ENCODE measurements at places on chromosomes 7 and 10.

DNA sequence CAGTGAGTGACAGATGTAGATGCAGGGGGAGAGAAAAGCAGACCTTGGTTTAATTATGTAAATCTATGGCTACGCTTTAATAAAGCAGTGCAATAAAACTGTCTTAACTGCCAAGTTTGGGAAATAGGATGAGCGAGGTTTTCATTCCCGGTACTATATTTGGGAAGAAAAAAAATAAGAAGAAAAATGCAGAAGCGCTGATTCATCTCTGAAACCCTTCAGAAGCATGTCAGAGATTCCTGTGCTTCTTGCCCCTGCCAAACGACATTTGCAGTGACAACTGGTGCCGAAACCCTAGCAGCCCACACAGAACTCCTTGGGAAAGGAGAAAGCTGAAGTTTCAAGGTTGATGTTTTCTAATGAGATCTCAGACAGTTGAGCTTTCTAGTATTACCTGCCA lies 380.7 kb downstream of the REEP3 start:
- DNase-seq, result no peak

DNA sequence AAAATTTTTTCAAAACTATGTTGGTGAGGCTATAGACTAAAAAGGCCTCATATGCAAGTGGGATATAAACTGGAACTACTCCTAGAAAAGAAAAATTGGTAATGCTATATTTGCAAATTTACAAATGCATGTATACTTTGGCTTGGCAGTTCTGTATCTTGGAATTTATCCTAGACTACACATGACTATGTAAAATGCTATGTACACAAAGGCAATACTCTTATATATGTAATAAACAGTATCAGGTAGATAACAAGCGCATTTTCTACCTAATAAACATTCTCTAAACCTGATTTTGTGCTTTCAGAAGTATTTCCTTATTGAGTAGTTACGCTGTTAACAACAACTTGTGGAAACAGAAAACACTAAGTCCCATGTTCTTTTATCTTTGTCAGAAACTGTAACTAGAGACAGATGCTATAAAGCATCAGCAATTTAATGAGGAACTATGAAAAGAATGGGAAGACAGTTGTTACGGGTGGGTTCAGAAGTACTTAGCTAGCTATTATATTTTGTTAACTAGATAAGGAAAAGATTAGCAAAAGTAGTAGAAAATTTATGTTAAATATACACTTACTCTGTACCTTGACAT lies 107.8 kb downstream of the ARHGAP12 start:
- DNase-seq, result no peak

DNA sequence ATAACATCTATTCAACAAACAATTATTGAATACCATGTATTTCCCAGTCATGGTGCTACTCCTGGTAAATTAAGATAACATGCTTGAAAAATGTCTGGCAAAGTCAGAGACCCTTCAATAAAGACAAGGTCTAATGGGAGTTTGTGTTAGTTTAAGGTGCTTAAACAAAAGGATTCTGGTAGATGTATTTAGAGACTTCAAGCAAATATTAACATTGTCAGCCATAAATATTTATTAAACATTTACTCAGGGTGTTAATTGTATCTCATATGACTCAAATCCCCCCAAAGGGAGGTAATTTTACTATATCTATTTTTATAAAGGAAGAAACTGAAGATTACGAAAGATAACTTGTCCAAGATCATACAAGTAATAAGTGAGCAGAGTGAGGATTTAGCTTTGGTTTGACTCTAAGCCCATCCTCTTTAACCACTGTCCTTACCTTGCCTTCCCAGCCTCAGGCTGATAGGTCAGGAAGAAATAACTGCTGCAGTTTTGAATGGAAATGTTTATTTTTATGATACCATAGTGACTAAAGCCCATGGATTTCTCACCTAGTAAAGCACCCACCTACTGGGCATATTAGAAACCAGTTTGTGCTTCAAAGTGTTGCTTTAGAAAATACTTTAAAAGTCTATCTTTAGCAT lies 215.4 kb downstream of the COBL start:
- DNase-seq, result no peak

- no peak for DNase-seq
Measured at GRCh38 chr10:94137747-94138146, 144.0 kb downstream of the PLCE1 start.

GRCh38 chr7:81158189-81158588 lies 239.3 kb upstream of the SEMA3C start:
- DNase-seq, result no peak

DNA sequence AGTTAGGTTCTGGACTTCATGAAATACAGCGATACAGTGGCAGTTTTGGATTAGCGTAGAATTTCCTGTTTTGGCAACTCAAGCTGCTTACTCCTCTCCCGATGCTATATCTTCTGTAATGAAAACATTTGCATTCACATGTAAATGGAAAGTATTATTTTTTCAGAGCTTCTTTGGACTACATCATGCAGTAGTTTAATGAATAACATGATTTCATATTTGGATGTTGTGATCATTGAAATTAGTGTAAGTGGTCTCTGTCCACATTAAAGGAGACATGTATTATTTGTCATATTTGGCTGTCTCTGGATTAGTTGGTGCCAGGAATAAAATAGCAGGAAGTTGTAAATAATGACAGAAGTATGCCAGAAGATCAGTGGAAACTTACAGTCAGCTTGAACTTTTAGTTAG lies 331.6 kb downstream of the GFRA1 start:
- no peak for DNase-seq

DNA sequence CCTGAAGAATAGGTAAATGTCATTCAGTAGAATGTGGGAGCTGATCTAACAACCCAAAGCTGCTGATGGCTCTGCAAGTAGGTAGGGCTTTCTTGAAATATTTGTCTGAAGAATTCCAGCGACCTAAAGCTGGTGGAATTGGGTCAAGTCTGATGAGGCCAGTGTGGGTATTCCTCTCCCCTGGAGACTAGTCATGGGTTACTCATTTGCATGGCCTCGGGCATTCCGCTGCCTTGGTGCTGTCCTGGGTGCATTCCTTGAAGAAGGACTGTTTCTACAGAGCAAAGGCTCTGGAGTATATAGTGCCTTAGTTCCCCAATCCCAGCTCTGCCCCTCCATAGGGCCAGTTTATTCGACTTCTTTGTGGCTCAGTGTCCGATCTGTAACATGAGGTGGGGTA lies 19.2 kb downstream of the PDK4 start:
- peak; percentile 36 for DNase-seq

DNA sequence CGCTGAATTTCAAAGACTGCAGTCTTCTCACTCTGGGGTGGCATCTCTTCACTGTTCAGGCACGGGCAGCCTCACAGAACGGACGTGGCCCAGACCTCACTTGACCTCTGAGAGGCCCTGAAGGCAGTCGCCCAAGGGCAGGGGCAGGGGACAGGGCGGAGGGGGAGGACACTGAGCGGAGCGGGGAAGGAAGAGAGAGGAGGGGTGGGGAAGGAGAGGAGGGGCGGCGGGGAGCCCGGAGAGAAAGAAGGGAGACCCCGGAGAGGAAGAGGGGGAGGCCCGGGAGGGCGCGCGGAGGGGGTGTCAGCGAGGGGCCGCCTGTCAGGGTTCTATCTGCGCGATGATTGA lies 58.7 kb upstream of the COMTD1 start:
- DNase-seq, result peak; percentile 61

GRCh38 chr7:115356999-115357702 lies 435.3 kb downstream of the MDFIC start:
- no peak for DNase-seq

DNA sequence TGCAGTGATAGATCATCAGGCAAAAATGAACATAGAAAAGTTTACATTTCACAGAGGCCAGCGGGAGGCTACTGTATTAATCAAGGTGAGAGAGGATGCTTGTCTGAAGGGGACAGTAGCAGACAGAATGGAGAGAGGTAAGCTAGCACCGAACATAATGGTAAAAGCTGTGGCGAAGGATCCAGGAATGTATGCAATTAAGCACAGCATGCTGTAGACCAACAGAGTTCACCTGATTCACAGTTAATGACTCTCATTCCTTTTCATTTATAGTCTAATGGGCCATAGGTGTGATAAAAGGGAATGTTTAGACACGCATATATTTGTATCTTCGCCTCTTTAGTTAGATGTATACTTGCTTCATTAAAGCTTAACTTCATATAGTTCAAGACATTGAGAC lies 150.9 kb upstream of the MBL2 start:
- no peak for DNase-seq

- DNase-seq, result no peak
Measured at GRCh38 chr7:48755061-48755555, 169.2 kb upstream of the CDC14C start.

- DNase-seq, result no peak
Measured at GRCh38 chr7:70580161-70580560, 551.8 kb upstream of the GALNT17 start.

DNA sequence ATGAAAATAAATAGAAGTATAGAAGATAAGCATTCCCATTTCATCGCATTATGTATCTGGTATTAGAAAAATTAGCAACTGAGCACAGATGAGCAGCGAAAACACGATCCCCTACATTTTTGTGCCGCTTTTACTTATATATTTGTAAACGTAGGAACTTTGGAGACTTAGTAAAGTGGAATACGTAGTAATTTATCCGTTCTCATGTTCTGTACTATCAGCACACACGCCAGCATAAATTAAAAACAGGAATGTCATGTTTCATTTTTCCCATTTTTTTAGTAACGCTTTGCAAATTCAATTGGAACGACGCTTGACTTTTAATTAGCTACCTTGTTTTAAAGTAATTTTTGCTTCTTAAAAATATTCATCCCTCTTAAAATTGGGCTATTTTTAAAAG lies 2.4 kb downstream of the ZNRF2 start:
- no peak for DNase-seq

- no peak for DNase-seq
Measured at GRCh38 chr7:139893999-139894398, 64.9 kb downstream of the TBXAS1 start.

GRCh38 chr7:96998744-96999143 lies 6.6 kb upstream of the DLX6 start:
- no peak for DNase-seq

DNA sequence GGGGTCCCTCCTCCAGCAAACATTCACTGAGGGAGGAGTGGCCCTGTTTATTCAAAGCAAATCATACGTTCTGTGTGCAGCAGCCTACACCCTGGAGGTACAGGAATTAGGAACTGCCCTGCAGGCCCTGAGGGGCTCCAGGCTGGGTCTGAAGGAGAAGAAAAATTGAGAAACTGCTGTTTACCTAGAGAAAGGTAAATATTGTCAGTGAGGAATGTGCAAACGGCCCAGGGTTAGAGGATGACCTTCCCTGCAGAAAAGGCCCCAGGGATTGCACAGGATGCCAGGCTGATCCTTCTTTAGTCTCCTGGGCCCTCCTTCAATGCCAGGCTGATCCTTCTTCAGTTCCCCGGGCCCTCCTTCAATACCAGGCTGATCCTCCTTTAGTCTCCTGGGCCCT lies 5.7 kb downstream of the CALML5 start:
- DNase-seq, result peak; percentile 89

DNA sequence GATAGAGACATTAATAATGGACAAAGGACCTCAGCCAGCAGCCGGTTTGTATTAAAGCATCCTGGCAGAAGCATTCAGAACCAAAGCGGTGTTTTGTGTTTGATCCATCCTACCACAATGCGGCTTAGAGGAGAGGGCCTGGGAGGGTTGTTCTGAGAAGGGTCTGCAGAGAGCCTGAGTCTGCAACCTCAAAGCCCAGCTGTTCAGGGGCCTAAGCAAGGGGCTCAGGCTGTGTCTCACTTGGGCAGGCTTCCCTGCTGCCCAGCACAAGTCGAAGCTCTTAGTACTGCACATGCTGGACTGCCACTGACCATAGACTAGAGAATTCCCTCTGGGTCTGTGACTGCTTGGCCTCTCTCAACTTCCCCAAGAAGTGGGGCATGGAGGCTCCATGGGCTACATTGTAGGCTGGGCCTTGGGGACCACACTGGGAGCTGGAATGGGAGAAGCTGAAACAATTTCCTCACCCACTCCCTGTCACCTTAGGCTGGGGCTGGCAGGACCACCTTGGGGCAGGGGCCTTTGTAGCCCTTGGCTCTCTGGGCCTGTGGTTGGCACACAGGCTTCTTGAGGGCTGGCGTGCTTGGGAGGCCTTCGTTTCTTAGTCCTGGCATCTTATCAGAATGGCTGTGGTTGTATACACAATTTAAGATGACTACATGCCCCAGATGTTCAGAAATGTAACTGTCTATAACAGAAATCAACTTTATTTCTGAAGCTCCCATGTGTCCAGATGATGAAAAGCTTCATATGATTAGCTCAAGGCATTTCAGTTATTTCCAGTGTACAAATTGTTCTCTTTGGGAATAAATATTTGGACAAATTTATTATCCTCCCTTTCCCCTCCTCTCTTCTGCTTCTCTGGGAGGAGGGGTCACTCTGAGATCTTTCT lies 44.5 kb downstream of the LRRC18 start:
- no peak for DNase-seq

- DNase-seq, result peak; percentile 76
Measured at GRCh38 chr7:8295638-8296361, 33.8 kb upstream of the ICA1 start.

DNA sequence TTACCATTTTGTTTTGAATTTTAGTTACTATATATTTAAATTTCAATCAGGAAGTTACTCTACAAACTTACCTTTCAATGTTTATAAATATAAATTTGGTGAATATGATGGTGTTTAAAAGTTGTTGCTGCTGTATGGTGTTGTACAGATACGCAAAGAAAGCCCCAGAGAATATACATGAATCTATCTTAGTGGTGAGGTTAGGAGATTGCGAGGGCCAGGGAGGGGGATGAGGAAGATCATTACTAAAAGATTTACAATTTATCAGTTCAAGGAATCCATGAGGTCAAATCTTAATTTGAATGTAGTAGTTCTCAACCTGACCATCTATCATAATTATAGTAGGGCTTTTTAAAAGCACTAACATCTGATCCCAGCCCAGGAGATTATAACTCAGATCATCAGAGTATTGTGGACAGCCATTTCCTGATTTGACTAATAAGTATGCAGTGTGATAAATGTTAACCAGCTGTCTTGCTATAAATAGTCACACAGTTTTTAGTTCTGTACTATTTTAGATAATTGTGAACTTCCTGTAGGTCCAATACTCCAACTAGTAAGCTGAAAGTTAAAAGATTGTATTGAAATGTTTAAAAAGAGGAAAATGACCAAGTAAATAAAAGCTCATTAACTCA lies 23.6 kb downstream of the FAM3C start:
- no peak for DNase-seq

DNA sequence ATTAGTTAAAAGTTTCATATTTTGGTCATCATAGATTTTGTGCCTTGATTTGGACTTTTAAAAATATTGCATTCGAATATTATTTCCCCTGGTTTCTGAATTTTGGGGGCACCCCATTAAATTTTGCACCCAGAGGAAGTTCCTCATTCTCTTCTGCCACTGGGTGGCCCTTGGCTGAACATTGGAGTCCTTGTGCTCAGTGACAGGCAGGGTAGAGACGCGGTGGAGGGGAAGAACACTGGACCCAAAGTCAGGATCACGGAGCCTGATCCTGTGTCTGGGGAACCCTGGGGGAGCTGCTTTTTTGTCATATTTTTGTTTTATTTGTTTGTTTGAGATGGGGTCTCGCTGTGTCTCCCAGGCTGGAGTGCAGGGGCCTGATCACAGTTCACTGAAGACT lies 74.7 kb downstream of the MKI67 start:
- DNase-seq, result no peak

GRCh38 chr10:61986788-61987492 lies 85.4 kb downstream of the ARID5B start:
- no peak for DNase-seq

GRCh38 chr7:50367100-50367499 lies 62.6 kb downstream of the IKZF1 start:
- DNase-seq, result no peak

- no peak for DNase-seq
Measured at GRCh38 chr10:101489355-101489754, 98.7 kb downstream of the POLL start.

GRCh38 chr7:13226385-13226784 lies 539.0 kb downstream of the ARL4A start:
- DNase-seq, result no peak
